ENCODE measurements at places on chromosomes 16 and 17.

- DNase-seq = no peak
These were observed 114.0 kb downstream of the CMIP start for GRCh38 chr16:81558444-81559175.

GRCh38 chr17:77644181-77645071 lies 314.1 kb upstream of the TNRC6C start:
- DNase-seq = no peak

- DNase-seq = no peak
These were observed 297.3 kb downstream of the ABCC12 start for GRCh38 chr16:47858333-47858982.

- no peak for DNase-seq
These were observed 13.1 kb upstream of the DUSP14 start for GRCh38 chr17:37476431-37477120.

DNA sequence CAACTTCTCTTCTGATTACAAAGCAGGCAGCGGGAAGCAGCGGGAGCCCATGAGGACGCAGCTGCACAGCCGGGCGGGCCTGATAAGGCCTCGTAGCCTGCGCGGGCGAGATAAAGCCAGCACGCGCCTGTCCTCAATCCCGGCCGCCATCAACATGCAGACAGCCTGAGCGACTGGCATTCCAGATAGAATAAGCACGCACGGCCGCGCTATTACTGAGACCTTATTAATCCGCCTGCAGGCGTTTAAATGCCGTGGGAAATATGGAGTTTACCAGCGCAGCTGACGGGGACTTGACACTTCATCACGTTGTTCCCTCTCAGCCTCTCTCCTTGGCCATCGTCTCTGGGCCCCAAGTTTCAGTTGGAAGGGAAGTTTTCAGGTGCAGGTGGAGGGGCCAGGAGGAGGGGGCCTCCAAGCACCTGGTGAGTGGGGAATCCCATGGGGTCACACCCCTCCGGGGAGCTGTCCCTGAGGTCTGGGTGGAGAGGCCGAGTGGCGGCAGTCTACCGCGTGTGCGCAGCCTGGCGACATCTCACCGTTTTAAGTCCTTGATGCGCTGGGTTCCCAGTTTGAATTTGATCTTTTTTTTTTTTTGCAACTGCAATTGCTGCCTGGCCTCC lies 27.3 kb upstream of the CBFA2T3 start:
- peak; percentile 91 for DNase-seq

GRCh38 chr17:42979511-42980273 lies at the start of gene PTGES3L:
PTGES3L (minus strand) TSS chr17:42980080; CDS start chr17:42980053, 27 bp downstream.
- peak; percentile 37 for DNase-seq

DNA sequence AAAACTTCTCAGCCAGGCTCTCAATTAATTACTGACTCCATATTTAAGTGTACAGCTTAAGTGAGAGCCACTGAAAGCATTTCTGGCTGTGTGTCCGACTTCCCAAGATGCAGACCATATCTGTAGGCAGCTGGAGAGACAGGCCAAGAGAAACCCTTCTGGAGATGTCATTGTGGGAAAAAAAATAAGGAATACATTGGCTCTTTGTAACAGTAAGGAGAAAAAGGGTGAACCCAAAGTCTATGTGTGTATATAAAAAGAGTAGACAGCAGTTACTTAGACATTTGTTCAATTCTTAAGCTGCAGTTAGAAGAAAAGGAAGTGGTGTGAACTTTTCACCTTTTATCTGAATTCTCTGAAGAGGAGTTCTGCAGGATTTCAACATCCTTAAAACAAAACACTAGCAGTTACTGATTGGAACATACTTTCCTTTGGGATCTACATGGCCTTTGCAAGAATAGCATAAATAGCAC lies 21.7 kb downstream of the FAM117A start:
- no peak for DNase-seq

All from liver (tissue), 10 donors.